Cardiac muscle cell (in vitro differentiated cells and primary cell): ENCODE measurements at places on chromosomes 4 and X.
A peak's percentile ranks its signal among the peaks of the same experiment; 100 is the strongest.

- H3K4me1 ChIP-seq: no peaks in the 10 kb centered on the region
- no peaks in the 10 kb centered on the region for H3K27me3 ChIP-seq
- DNase-seq: no peak
- H3K36me3 ChIP-seq: peaks cover 25% of the 10 kb centered on the region
- H3K4me3 ChIP-seq: no peak overlapping the region
These were observed 16.6 kb downstream of the S100G start for GRCh38 chrX:16666541-16666940.

- no peak overlapping the region for H3K27ac ChIP-seq
- no peak for DNase-seq
- no peaks in the 10 kb centered on the region for H3K36me3 ChIP-seq
- H3K4me1 ChIP-seq: no peaks in the 10 kb centered on the region
- H3K4me3 ChIP-seq: no peak overlapping the region
- H3K27me3 ChIP-seq: no peaks in the 10 kb centered on the region
These were observed 14.1 kb downstream of the HTRA3 start for GRCh38 chr4:8283631-8284121.

GRCh38 chr4:89266128-89266527 lies 41.5 kb downstream of the GPRIN3 start:
- H3K4me1 ChIP-seq: peaks cover 40% of the 10 kb centered on the region
- no peak overlapping the region for H3K4me3 ChIP-seq
- H3K27ac ChIP-seq: no peak overlapping the region
- DNase-seq: no peak

DNA sequence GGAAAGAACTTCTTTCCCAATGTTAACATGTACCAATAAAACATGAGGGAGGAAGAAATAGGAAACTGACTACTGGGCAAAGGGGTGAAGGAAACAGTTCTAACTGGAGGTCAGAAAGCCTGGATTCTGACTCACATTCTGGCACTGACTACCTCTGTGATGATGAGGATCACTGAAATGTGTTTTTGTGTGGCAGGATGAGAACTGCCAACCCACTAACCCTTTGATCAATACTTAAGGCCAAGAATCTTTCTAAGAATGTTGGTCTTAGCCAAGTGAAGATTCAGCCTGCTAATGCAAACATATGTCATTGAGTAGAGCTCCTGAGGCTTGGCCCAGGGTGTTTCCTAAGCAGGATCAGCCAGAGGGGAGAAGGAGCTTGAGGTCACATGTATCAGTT lies 4.6 kb downstream of the ALAS2 start:
- no peak overlapping the region for H3K27ac ChIP-seq
- no peaks in the 10 kb centered on the region for H3K4me1 ChIP-seq
- no peak for DNase-seq
- no peaks in the 10 kb centered on the region for H3K36me3 ChIP-seq
- H3K27me3 ChIP-seq: no peaks in the 10 kb centered on the region

DNA sequence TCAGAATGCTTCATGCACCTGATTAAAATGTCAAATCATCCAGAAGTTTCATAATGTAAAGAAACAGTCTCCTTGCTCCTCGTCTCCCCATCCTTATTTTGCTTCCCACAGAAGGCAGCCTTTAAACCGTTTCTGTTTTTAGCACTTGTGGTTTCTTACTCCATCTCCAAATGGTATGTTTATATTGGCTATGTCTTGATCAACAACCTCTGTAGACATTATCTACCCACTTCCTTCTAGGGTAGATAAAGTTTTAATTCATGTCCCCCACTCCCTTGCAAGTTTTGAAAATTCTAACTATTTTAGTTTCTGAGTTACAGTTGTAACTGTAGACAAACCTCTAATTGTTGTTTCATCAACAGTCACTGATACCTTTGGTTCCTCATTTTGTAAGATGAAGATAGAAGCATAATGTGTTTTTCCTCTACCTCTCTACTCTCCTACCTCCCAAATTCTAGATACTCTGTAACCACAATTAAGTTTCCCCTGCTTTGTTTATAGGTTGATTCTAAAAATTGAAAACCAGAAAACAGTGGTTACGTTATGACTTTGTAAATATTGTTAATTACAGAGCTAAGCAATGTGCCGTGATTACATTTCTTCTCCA lies 291.7 kb upstream of the GATB start:
- peak; percentile 41 for DNase-seq
- no peaks in the 10 kb centered on the region for H3K36me3 ChIP-seq
- no peak overlapping the region for H3K27ac ChIP-seq
- H3K4me1 ChIP-seq: no peaks in the 10 kb centered on the region
- no peak overlapping the region for H3K4me3 ChIP-seq

DNA sequence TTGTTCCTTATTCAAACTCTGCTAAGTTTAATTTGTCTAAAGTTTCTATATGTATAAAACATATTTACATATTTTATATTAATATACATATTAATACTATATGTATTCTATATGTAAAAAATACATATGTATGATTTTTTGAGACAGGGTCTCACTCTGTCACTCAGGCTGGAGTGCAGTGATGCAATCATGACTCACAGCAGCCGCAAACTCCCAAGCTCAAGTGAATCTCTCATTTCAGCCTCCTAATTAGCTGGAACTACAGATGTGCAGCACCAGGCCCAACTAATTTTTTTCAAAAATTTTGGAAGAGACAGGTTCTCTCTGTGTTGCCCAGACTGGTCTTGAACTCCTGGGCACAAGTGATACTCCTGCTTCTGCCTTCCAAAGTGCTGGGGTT lies 684.9 kb downstream of the TRAM1L1 start:
- no peak overlapping the region for H3K27ac ChIP-seq
- no peaks in the 10 kb centered on the region for H3K27me3 ChIP-seq
- H3K4me3 ChIP-seq: no peak overlapping the region
- H3K36me3 ChIP-seq: no peaks in the 10 kb centered on the region

DNA sequence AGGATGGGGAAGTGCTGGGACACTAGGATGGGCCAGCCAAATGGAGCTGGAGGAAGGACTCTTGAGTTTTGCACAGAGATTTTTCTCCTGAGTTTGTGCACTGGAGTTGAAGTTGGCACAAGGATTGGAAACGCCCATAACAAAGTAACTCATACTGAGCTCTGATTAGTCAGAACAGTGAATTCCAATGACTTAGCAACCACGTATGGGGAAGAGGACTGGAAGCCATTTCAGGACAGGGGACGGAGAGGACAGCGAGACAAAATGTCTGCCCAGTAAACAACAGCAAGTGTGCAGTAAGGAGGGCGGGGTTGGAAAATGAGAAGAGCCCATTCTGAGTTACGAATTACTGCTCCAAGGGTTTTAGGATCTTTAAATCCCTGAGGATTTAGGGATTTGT lies 5.9 kb downstream of the RIPPLY1 start:
- H3K36me3 ChIP-seq: no peaks in the 10 kb centered on the region
- no peaks in the 10 kb centered on the region for H3K27me3 ChIP-seq
- no peak overlapping the region for H3K27ac ChIP-seq
- peaks cover 11% of the 10 kb centered on the region for H3K4me1 ChIP-seq

GRCh38 chr4:2786794-2787229 lies 6.1 kb upstream of the SH3BP2 start:
- DNase-seq: no peak
- no peaks in the 10 kb centered on the region for H3K36me3 ChIP-seq
- no peak overlapping the region for H3K4me3 ChIP-seq
- no peaks in the 10 kb centered on the region for H3K27me3 ChIP-seq

DNA sequence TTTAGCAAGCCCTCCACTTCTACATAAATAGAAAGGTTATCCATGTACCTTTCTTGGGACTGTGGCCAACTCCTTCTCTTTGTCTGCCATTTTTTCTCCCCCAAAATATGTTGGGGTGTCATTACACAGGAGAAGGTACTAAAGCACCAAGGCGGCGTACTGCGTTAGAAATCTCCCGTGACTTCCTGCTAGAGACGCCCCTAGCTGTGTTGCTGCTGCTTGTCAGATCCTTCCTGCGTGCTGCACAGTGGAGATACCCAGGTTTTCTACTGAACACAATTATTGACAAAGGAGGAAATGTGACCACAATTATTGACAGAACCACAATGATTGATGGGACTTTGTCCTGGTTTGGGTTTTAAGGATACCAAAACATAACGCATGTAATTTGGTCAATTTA lies 97.7 kb downstream of the EFHC2 start:
- no peak for DNase-seq
- no peaks in the 10 kb centered on the region for H3K4me1 ChIP-seq
- H3K27me3 ChIP-seq: no peaks in the 10 kb centered on the region

GRCh38 chrX:72142094-72142793 lies 10.5 kb upstream of the RTL5 start:
- H3K27me3 ChIP-seq: no peaks in the 10 kb centered on the region
- H3K4me1 ChIP-seq: peaks cover 5% of the 10 kb centered on the region
- no peaks in the 10 kb centered on the region for H3K36me3 ChIP-seq
- no peak overlapping the region for H3K27ac ChIP-seq

DNA sequence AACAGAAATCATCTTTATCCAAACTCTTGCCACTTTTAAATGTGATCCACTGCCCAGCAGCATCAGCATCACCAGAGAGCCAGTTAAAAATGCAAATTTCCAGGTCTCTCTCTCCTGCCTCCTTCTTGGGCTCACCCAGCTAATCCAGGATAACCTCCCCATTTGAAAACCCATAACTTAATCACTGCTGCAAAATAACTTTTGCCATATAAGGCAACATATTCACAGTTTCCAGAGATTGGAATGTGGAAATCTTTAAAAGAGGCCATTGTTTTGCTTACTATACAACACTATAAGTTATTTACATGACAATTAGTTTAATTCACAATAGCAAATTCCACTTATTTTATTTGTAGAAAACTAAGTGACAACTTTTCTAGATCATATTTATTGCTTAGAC lies 4.8 kb upstream of the EXOSC9 start:
- no peak overlapping the region for H3K4me3 ChIP-seq
- no peak for DNase-seq
- H3K27ac ChIP-seq: no peak overlapping the region
- H3K36me3 ChIP-seq: no peaks in the 10 kb centered on the region
- no peaks in the 10 kb centered on the region for H3K4me1 ChIP-seq

DNA sequence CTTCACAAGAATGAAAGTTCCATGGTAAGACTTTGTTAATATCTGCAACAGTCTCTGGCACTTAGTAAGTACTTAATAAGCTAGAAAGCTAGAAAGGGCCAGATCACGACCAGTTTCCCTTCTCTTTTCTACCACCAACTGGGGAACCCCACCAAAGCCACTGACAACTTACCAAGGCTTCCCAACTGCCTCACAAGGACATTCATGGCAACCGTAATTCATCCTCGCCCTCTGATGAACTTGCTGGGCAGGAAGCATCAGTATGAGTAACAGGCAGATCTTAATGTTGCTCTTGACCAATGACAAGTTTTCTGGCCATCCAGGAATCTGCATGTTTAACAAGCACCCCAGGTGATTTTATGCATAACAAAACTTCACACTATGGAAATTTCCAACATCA lies 23.2 kb upstream of the ZCCHC13 start:
- peaks cover 11% of the 10 kb centered on the region for H3K36me3 ChIP-seq
- no peak overlapping the region for H3K27ac ChIP-seq
- H3K27me3 ChIP-seq: no peaks in the 10 kb centered on the region
- DNase-seq: no peak
- H3K4me1 ChIP-seq: no peaks in the 10 kb centered on the region
- H3K4me3 ChIP-seq: no peak overlapping the region

DNA sequence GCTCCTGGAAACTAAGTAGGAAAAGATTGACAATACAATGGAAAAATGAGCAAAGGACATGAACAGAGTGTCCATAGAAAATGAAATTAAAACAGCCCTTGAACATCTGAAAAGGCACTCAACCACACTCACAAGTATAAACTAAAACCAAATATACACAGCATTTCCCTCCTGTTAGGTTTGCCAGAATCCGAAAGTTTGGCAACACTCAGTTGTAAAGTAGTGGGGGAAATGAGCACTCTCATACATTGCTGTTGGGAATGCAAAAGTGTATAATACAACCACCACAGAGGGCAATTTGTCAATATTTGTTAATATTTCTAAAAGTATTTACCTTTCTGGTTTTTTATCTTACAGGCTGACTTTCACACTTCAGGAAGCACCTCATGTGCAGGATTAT lies 84.2 kb upstream of the TMEM164 start:
- no peak overlapping the region for H3K4me3 ChIP-seq
- no peaks in the 10 kb centered on the region for H3K4me1 ChIP-seq
- H3K27me3 ChIP-seq: no peaks in the 10 kb centered on the region
- no peak for DNase-seq
- no peak overlapping the region for H3K27ac ChIP-seq
- H3K36me3 ChIP-seq: no peaks in the 10 kb centered on the region

- no peaks in the 10 kb centered on the region for H3K4me1 ChIP-seq
- no peak overlapping the region for H3K4me3 ChIP-seq
- H3K27me3 ChIP-seq: no peaks in the 10 kb centered on the region
These were observed 44.2 kb downstream of the DLG3 start for GRCh38 chrX:70488856-70489255.

DNA sequence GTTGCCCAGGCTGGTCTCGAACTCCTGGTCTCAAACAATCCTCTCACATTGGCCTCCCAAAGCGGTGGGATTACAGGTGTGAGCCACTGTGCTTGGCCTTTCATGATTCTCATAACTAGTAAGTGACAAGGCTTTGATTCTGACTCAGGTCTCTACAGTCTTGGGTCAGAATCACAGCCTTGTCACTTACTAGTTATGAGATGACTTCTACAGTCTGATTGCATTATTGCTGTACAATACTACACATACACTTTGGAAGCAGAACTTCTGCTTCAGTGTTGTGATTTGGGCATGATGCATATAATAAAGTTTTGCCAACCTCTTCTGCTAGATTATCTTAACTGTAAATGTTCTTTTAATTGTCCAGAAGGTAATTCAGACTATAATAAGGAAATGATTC lies 123.3 kb downstream of the KDM6A start:
- H3K27me3 ChIP-seq: no peaks in the 10 kb centered on the region
- DNase-seq: no peak
- no peak overlapping the region for H3K4me3 ChIP-seq
- peaks cover 3% of the 10 kb centered on the region for H3K36me3 ChIP-seq
- H3K4me1 ChIP-seq: peaks cover 8% of the 10 kb centered on the region

GRCh38 chr4:74659576-74660411 lies 134.5 kb downstream of the BTC start:
- no peaks in the 10 kb centered on the region for H3K27me3 ChIP-seq
- DNase-seq: no peak
- H3K4me1 ChIP-seq: no peaks in the 10 kb centered on the region
- no peak overlapping the region for H3K27ac ChIP-seq

DNA sequence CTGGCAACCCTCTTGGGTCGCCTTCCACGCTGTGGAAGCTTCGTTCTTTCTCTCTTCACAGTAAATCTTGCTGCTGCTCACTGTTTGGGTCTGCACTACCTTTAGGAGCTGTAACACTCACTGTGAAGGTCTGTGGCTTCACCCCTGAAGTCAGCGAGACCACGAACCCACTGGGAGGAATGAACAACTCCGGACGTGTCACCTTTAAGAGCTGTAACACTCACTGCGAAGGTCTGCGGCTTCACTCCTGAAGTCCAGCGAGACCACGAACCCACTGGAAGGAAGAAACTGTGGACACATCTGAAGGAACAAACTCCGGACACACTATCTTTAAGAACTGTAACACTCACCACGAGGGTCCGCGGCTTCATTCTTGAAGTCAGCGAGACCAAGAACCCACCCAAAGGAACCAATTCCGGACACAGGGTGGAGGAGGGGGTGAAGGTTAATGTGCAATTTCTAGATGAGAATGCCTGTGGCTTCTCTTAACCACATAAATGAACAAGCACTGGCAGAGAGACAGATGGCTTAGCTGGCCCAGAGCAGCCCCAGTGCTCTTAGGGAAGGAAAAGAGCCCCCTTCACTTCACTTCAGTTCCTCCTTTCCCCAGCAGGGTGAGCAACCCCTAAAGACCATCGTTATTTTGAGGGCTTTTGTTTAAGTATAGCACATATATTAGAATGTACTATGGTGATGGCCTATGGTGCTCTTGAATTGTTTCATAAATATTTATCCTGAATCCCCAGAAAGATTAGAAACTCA lies 73.0 kb downstream of the LUZP4 start:
- no peak for DNase-seq
- no peaks in the 10 kb centered on the region for H3K27me3 ChIP-seq
- H3K4me3 ChIP-seq: no peak overlapping the region
- no peaks in the 10 kb centered on the region for H3K36me3 ChIP-seq
